NCI-H187 (cell line): ENCODE measurements at places on chromosomes 4 and X.
A peak's percentile ranks its signal among the peaks of the same experiment; 100 is the strongest.

DNA sequence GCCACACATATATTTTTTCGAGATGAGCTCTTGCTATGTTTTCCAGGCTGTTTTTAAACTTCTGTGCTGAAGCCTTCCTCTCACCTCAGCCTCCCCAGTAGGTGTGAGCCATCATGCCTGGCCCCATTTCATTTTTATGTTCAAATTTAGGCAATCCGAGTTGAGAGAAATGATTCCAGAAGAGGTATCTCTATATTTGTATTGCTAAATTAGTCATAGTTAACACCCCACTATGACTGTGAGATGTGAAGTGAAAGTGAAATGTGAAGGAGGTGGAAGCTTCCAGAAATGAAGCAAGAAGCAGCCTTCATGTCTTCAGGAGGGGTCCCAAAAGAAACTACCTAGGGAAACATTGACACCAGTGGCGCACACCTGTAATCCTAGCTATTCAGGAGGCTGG, 17.7 kb downstream of the APELA start:
- no peak for DNase-seq

DNA sequence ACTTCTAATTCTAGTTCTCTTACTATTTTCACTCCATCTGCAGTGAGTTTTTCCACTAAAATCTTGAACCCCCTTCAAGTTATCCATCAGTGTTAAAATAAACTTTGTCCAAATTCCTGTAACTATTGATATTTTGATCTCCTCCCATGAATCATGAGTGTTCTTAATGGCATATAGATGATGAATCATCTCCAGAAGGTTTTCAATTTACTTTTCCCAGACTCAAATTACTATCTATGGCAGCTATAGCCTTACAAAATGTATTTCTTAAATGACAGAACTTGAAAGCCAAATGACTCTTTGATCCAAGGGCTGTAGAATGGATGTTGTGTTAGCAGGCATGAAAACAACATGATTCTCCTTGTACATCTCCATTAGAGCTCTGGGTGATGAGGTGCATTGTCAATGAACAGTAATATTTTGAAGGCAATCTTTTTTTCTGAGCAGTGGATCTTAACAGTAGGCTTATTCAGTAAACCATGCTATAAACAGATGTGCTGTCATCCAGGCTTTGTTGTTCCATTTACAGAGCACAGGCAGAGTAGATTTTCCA, 16.1 kb upstream of the IQCM start:
- DNase-seq: no peak

- DNase-seq: no peak
Measured at GRCh38 chr4:117434424-117434823, 349.0 kb upstream of the TRAM1L1 start.

DNA sequence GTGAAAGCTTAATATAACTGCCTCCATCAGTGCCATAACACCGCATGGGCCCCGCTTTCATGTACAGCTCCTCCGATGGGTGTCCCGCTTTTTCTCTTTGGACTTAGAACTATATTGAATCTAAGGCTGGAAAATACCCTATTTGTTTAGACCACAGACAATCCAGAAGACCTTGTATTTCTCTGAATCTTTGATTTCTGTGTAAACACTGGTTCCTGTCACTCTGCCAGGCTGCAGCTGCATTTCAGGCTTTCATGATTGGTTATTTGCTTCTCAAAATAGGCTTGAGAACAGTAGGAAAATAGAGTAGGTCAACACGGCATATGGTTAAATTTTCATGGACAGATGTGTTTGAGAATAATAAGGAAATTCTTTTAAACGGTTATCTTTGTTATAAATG, 80.0 kb downstream of the NWD2 start:
- DNase-seq: no peak

DNA sequence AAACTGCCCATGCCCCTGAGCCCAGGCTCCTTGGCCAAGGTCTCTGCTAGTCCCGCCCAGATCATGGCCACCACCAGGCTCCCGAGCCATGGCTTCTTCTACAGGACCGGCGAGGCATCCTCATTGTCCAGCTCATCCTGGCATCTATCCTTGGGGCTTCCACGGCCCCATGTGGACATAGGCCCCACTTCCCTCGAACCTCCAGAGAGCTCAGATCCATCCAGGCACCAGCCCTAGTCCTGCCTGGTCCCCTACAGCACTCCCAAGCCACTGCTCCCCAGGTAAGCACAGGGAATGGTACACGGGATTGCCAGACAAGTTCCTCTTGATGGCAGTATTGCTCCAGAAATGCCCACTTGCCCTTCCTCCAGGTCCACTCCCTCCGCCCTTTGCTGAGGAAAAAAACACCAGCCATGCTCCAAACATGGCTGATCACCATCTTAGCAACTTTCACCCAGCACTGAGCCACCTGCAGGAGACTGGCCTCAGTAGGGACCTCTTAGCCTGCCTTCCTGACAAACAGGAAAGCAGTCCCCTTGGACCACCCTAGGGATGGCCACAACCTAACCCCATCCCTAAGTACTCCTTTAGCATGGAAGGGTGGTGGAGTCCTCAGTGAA, 272.1 kb upstream of the AGTR2 start:
- DNase-seq: peak; percentile 30

DNA sequence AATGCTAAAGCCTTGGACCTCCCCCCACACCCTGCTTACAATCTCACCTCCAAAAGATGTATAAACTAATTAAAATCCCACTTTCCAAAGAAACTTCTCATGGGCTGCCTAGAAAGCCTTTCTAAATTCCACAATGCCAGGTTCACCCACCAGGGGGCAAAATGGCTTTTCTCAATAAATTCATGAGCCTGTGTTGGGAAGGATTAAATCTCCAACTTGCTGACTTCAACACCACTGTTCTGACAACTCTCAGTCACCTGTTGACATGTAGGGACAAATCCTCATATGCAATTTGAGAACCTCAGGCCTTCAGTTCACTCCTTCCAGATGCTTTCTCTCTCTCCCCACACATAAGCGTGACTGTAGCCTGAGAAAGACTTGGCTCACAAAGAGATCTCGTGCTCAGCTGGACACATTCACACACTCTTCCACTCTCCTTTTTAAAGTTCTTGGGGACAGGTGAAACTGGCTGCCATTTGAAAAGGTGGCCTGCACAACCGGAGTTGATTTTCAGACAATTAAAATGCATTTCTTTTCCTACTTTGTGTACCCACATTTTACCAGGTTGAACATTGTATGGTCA, 88.6 kb upstream of the PRPS2 start:
- no peak for DNase-seq

DNA sequence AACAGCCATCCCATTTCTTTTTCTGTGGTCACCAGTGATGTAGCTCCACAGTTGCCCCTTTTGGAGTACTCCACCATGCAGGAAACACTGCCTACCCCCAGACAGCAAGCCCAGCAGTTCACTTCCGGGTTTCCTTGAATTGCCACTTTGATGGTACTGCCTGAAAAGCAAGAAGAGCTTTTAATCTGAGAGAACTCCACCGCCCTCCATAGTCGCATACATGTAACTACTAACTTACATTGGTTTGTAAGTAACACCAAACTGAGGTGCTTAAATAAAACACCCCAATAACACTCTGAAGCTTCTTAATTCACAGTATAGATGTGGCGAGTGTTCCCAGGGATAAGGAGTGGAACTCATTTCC, 53.6 kb upstream of the HPSE start:
- DNase-seq: no peak

DNA sequence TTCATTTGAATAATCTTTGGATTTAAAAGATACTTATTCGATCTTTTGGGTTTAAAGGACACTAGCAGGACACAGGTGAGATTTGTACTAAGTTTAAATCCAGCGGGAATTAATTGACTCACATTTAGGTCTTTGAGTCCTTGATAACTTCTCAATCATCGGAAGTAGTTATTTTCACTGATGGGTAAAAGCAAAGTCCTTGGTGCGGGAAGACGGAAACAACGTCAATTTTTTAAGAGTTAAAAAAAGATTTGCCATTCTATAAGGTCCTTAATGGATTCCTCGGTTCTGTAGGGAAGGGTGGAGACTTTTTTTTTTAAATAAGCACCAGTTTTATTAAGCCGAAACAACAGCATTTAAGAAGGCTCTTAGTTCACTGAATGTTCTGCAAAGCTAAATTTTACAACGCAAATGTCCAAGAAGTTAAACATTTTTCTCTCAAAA, 2.9 kb downstream of the TMSB4X start:
- DNase-seq: no peak

GRCh38 chrX:30219372-30219771, 4.0 kb downstream of the MAGEB2 start:
- DNase-seq: no peak

GRCh38 chr4:127229855-127230608, 402.7 kb upstream of the INTU start:
- DNase-seq: no peak

DNA sequence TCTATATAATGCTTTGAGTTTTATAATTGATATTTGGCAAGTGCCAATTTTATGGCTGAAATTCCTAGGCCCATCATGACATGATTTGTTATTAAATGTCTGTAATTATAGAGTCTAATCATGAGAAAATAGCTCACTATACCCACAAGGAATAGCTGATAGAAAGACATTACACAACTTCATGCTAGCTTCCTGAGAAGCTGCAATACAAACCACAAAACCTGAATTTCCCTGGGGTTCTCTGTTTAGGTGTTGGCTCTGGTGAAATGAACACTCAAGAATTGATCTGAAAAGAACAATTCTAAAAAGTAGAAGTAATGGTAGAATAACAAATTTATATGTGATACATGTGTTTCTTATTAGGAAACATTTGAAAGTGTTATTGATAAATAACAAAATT, 169.6 kb downstream of the GASK1B start:
- DNase-seq: no peak

- no peak for DNase-seq
Measured at GRCh38 chr4:31803526-31804195, 1083.5 kb downstream of the PCDH7 start.

GRCh38 chr4:165375465-165375864, 3.3 kb upstream of the CPE start:
- DNase-seq: no peak

- no peak for DNase-seq
Measured at GRCh38 chr4:38455092-38455862, 208.7 kb upstream of the KLF3 start.
